Inflammatory macrophage (primary cell): ENCODE measurements at places on chromosomes 2 and 18.

DNA sequence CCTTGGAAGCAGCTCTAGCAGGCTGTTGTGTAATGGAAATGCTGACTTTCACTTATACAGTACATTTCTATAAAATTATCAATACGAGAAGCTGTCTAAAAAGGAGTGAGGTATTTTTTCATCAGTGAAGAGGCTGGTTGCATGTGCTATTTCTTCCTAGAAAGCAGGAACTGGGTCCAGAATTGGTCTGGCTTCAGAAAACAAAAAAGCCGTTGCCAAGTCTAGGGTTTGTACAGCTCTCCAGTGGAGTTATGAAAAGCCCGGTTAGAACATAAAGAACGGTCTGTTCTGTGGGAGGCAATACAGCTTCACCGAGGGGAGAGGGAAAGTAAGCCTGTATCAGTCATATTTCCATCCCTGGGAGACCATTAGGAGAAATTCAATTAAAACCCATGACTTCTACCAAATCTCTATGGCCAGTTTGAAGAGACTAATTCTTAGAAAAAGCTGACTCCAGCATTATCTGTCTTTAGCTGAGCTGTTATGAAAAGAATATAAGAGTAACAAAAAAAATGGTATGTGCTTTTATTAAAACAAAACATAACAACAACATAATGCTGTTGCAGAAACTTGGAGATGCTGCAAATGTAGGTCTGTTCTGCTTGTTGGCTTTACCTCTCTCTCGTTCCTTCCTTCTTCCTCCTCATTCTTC, 217.0 kb downstream of the CMPK2 start:
- no peak for DNase-seq

DNA sequence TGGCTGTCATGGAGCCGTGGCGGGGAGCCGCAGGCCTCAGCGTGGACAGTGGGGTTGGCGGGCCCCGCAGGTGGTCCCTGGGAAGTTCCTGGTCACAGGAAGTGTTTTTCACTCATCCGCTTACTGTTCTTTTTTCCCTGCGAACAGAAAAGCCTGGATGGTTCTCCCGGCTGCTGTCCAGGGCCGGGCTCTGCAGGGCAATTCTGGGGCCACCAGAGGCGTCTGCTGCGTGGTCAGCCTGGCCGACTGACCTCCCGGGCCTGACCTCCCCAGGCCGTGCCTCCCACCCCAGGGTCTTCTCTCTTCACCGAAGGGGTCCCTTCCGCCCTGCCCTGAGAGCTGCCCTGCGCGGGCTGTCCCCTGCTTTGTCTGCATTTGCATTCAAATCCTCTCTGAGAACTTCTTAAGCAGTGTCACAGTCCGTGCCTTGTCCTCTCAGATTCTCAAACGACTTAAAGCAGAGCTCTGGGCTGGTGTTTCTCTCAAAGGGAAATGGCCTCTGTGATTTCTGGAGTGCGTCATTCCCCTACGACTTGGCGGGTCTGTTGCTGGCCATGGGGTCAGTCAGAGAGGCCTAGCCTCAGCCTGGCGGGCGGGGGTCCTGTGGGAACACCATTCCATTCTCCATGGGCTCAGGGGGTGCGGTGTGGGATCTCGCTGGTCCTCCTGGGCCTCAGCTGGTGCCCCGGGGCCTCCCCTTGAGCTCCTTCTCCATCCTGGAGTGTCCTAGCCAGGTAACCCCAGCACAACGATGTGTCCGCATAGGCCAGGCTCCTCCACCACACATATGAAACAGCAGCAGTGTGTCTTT, 38.3 kb downstream of the KLHL29 start:
- no peak for DNase-seq

DNA sequence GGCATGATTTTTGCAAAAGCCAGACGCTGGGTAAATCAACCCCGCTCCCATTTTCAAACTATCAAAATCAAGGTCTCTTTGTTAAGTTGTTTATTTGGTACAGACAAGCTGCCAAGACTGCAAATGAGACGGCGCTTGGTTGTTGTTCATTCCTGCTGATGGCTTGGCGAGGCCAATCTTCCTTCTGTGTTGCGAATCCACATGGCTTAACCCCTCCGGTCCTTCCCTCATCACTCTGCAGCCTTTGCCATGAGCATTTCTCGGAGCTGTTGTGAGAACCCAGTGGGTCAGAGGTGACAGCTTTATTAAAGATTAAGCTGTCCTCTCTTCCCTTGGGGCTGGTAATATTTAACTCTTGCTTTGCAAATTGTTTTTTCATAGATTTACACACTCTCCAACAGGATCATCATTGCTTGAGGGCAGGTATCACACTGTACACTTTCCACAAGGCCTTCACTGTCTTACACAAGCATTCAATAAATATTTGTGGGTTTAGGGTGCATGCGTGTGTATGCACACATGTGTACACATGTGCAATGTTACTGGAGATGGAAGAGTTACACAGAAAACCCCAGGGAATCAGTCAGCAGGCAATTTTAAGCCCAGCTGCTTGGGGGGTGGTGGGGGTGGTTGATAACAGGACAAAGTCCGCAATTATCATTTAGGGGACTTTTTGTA, 27.8 kb upstream of the KCNF1 start:
- DNase-seq: no peak

DNA sequence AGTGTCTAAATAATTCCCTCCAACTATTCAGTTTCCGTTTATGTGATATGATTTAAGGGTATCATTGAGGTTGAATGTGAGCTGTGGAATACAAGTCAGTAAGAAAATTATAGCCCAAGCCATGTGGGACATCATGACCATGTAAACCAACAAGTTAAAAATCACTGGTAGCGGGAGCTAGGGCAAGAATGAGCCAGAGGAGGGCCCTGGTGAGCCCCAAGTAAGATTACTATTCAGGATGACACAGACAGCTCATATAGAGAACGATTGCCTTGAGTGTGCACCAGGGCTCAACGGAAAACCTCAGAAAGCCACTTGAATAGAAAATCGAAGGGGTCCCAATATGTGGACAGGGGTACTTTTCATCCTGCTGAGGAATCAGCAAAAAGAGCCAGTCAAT, 87.8 kb upstream of the RBMS1 start:
- no peak for DNase-seq
